ENCODE measurements at places on chromosomes 2 and 18. TPM values are rescaled to one million over a fixed set of nuclear protein-coding genes. Genes with fewer than 3 reads are reported as not detected.
A peak's percentile ranks its signal among the peaks of the same experiment; 100 is the strongest.

- no peak overlapping the region for H3K4me3 ChIP-seq
- no peaks in the 10 kb centered on the region for H3K27me3 ChIP-seq
- H3K36me3 ChIP-seq: no peaks in the 10 kb centered on the region
- H3K4me1 ChIP-seq: no peaks in the 10 kb centered on the region
Measured at GRCh38 chr2:234355021-234355720, 141.7 kb downstream of the ARL4C start.

- H3K4me1 ChIP-seq: no peaks in the 10 kb centered on the region
- no peaks in the 10 kb centered on the region for H3K27me3 ChIP-seq
- DNase-seq: no peak
- H3K4me3 ChIP-seq: no peak overlapping the region
- H3K36me3 ChIP-seq: no peaks in the 10 kb centered on the region
- H3K27ac ChIP-seq: no peak overlapping the region
Measured at GRCh38 chr2:114688241-114688640, 245.8 kb downstream of the DPP10 start.

GRCh38 chr2:98479959-98480524 is 35.4 kb downstream of the INPP4A start:
- H3K27ac ChIP-seq: no peak overlapping the region
- no peaks in the 10 kb centered on the region for H3K36me3 ChIP-seq
- no peaks in the 10 kb centered on the region for H3K27me3 ChIP-seq
- peaks cover 4% of the 10 kb centered on the region for H3K4me1 ChIP-seq
- DNase-seq: peak; percentile 26
- no peak overlapping the region for H3K4me3 ChIP-seq

GRCh38 chr2:10700078-10700803 is 10.5 kb upstream of the NOL10 start:
- no peak overlapping the region for H3K4me3 ChIP-seq
- no peaks in the 10 kb centered on the region for H3K4me1 ChIP-seq
- H3K27ac ChIP-seq: no peak overlapping the region
- H3K27me3 ChIP-seq: no peaks in the 10 kb centered on the region
- DNase-seq: no peak
- H3K36me3 ChIP-seq: no peaks in the 10 kb centered on the region

SPC25 gene
- total RNA-seq: 9.5 TPM

- H3K4me3 ChIP-seq: no peak overlapping the region
- H3K27ac ChIP-seq: no peak overlapping the region
- no peak for DNase-seq
- H3K4me1 ChIP-seq: no peaks in the 10 kb centered on the region
- no peaks in the 10 kb centered on the region for H3K36me3 ChIP-seq
Measured at GRCh38 chr2:10568736-10569432, 120.8 kb upstream of the ODC1 start.
